ENCODE measurements at places on chromosomes 12 and 14. TPM values are rescaled to one million over a fixed set of nuclear protein-coding genes. Genes with fewer than 3 reads are reported as not detected.

Gene ZDHHC22
- 0.50 TPM for total RNA-seq

Gene AMDHD1
- 0.52 TPM for total RNA-seq

Gene SMIM41
- 0.18 TPM for total RNA-seq

Gene OR4E2
- not detected for total RNA-seq

Gene PTPRO
- total RNA-seq, result 0.12 TPM

Gene TTC9
- total RNA-seq, result 8.4 TPM

Gene C12orf50
- not detected for total RNA-seq

Gene CCDC197
- total RNA-seq, result not detected

Gene ADAM21
- 0.94 TPM for total RNA-seq

Gene KCNK10
- 0.14 TPM for total RNA-seq

Gene MIS18BP1
- 9.8 TPM for total RNA-seq

Gene RAD9B
- 0.53 TPM for total RNA-seq

Gene MON2
- 38.8 TPM for total RNA-seq

Gene AQP2
- not detected for total RNA-seq

- H3K36me3 ChIP-seq, result no peaks in the 10 kb centered on the region
- no peak overlapping the region for H3K27ac ChIP-seq
- no peak for DNase-seq
- no peak overlapping the region for H3K4me3 ChIP-seq
- H3K4me1 ChIP-seq, result no peaks in the 10 kb centered on the region
- H3K27me3 ChIP-seq, result no peaks in the 10 kb centered on the region
Measured at GRCh38 chr14:104128981-104129380, 9.4 kb upstream of the KIF26A start.

- H3K4me1 ChIP-seq, result no peaks in the 10 kb centered on the region
- H3K27me3 ChIP-seq, result no peaks in the 10 kb centered on the region
- H3K4me3 ChIP-seq, result no peak overlapping the region
- H3K27ac ChIP-seq, result no peak overlapping the region
Measured at GRCh38 chr14:52422650-52423356, 108.7 kb downstream of the PTGER2 start.

DNA sequence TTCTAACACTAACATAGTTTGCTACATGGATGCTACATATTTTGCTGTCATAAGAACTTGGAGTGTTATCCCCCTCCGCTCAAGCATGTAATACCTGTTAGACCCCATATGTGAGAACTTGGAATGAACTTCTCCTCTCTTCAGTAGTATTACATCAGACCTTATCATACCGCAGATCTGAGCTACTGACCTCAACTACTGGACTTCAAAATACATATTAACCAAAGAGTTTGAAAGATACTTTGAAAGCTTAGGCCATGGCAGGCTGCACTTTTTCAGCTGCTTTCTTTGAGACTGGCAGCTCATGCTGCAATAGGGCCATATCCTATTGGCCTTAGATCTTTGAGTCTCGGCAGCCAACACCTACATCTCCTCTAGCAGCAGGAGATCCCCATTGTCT is 74.8 kb downstream of the EEA1 start:
- no peak overlapping the region for H3K27ac ChIP-seq
- no peak overlapping the region for H3K4me3 ChIP-seq
- no peaks in the 10 kb centered on the region for H3K4me1 ChIP-seq
- H3K36me3 ChIP-seq, result peaks cover 19% of the 10 kb centered on the region

- no peaks in the 10 kb centered on the region for H3K27me3 ChIP-seq
- H3K4me1 ChIP-seq, result no peaks in the 10 kb centered on the region
- H3K36me3 ChIP-seq, result no peaks in the 10 kb centered on the region
- no peak overlapping the region for H3K27ac ChIP-seq
- no peak overlapping the region for H3K4me3 ChIP-seq
Measured at GRCh38 chr12:97640826-97641225, 178.2 kb downstream of the RMST start.

DNA sequence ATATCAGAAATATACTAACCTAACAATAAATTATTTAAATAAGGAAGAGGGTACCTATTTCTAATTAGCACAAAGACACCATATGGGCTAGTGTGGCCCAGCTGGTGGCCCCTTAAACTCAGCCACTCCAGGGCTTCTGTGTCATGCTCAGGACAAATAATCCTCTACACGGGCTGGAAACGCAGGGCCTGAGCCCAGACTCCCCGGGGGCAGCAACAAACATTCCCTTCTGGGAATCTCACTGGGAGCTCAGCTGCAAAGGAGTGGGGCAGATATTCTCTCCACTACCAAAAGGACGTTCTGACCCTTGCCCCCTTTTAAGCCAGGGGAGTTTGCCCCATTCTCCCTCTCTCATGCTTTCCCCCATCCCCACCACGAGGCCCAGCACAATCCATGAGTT is 43.7 kb upstream of the ELK3 start:
- no peak overlapping the region for H3K4me3 ChIP-seq
- no peak for DNase-seq
- H3K36me3 ChIP-seq, result no peaks in the 10 kb centered on the region

- H3K36me3 ChIP-seq, result no peaks in the 10 kb centered on the region
- no peak for DNase-seq
- H3K4me1 ChIP-seq, result no peaks in the 10 kb centered on the region
- H3K27ac ChIP-seq, result no peak overlapping the region
- H3K27me3 ChIP-seq, result no peaks in the 10 kb centered on the region
Measured at GRCh38 chr12:130540376-130540775, 175.7 kb downstream of the RIMBP2 start.

DNA sequence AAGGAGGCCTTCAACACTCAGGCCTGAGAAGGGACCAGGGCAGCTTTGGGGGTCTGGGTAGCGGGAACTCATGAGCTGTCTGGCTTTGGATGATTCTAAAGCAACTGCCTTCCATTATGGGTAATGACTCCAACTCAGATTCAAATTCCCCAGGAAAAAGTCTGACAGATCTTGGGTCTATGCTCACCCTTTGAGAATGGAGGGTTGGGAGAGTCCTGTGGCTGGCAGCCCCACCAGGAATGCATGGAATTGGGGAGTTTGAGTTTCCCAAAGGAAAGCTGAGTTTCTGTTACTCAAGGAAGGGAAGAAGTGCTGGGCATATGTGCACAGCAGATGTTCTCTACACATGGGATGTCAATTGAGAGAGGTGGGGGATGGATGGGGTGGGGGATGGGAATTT is 22.4 kb upstream of the LTBP2 start:
- no peaks in the 10 kb centered on the region for H3K27me3 ChIP-seq
- no peaks in the 10 kb centered on the region for H3K36me3 ChIP-seq
- H3K4me1 ChIP-seq, result peaks cover 16% of the 10 kb centered on the region
- peak; percentile 54 for DNase-seq

- H3K4me1 ChIP-seq, result peaks cover 5% of the 10 kb centered on the region
- no peak overlapping the region for H3K27ac ChIP-seq
- no peak for DNase-seq
- no peaks in the 10 kb centered on the region for H3K36me3 ChIP-seq
Measured at GRCh38 chr12:121356657-121357056, 4.4 kb upstream of the ANAPC5 start.

DNA sequence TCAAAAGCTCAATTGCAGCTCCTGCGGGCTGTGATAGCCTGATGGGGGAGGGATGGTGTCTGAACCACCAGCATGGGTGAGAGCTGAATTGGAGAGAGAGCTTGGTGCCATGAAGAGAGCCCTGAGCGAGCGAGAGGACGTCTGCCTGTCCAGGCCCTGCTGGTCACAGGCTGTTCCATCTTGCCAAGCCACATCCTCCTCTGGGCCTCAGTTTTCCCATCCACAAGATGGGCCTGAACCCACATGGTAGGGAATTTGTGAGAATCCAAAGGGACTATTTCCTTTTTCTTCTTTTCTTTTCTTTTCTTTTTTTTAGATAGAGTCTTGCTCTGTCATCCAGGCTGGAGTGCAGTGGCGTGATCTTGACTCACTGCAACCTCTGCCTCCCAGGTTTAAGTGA is 276.4 kb downstream of the VRK1 start:
- H3K4me1 ChIP-seq, result peaks cover 10% of the 10 kb centered on the region
- H3K36me3 ChIP-seq, result no peaks in the 10 kb centered on the region
- no peak for DNase-seq
- no peaks in the 10 kb centered on the region for H3K27me3 ChIP-seq
- H3K27ac ChIP-seq, result no peak overlapping the region

DNA sequence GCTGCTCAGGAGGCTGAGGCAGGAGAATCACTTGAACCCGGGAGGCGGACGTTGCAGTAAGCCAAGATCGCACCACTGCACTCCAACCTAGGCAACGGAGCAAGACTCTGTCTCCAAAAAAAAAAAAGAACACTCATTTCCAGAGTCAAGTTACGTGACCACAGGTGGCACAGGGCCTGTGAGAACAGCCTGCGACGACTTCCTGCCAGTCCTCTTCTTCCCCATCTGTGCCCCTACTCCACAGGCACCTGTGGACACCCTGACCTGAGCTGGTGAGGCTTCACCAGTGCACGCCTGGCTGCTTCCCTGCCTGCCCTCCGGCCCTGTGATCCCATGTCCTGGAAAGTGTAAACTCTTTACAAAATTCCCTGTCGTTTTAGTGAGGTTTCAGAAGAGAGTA is 77.7 kb downstream of the PPP2R5C start:
- no peak overlapping the region for H3K27ac ChIP-seq
- H3K4me3 ChIP-seq, result no peak overlapping the region
- peaks cover 18% of the 10 kb centered on the region for H3K4me1 ChIP-seq
- no peak for DNase-seq
- no peaks in the 10 kb centered on the region for H3K36me3 ChIP-seq

DNA sequence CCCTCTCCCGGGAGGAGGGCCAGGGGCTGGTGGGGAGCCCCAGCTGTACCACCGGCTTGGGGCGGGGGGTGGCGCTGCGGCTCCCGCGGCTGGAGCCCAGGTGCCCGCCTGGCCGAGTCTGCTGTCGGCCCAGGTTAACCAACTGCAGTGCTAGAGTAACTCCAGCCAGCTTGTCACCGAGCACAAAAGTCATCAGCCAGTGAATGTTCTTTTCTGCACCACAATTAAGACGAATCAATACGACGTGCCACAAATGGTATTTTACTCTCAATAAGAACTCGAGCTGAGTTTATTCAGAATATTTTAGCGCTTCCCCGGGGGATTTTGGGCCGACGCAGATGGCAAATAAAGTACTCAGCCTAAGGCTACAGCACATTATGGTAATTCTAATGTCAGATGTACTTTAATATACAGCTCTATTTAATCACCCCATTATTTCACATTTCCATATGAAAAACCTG is 83.2 kb downstream of the BCL11B start:
- no peaks in the 10 kb centered on the region for H3K36me3 ChIP-seq
- no peak overlapping the region for H3K27ac ChIP-seq
- H3K4me1 ChIP-seq, result peaks cover 10% of the 10 kb centered on the region
- H3K27me3 ChIP-seq, result peaks cover 22% of the 10 kb centered on the region

- peak overlapping the region; percentile 95 for H3K27ac ChIP-seq
- DNase-seq, result no peak
- H3K27me3 ChIP-seq, result no peaks in the 10 kb centered on the region
- H3K4me1 ChIP-seq, result peaks cover 11% of the 10 kb centered on the region
- no peaks in the 10 kb centered on the region for H3K36me3 ChIP-seq
Measured at GRCh38 chr12:21073129-21073528, 57.9 kb upstream of the SLCO1B1 start.

GRCh38 chr12:127594351-127594970 is 672.5 kb upstream of the TMEM132C start:
- no peaks in the 10 kb centered on the region for H3K36me3 ChIP-seq
- no peaks in the 10 kb centered on the region for H3K27me3 ChIP-seq
- H3K27ac ChIP-seq, result no peak overlapping the region
- H3K4me3 ChIP-seq, result no peak overlapping the region
- no peak for DNase-seq

GRCh38 chr12:133129368-133130037 is 571 bp downstream of the ZNF891 start:
- peak; percentile 44 for DNase-seq
- no peaks in the 10 kb centered on the region for H3K36me3 ChIP-seq
- H3K4me3 ChIP-seq, result peak overlapping the region; percentile 99
- peak overlapping the region; percentile 96 for H3K27ac ChIP-seq
- no peaks in the 10 kb centered on the region for H3K27me3 ChIP-seq

GRCh38 chr12:132686825-132687210 is 324 bp downstream of the POLE start:
- no peaks in the 10 kb centered on the region for H3K27me3 ChIP-seq
- peaks cover 2% of the 10 kb centered on the region for H3K4me1 ChIP-seq
- no peaks in the 10 kb centered on the region for H3K36me3 ChIP-seq
- peak overlapping the region; percentile 56 for H3K27ac ChIP-seq

- H3K36me3 ChIP-seq, result no peaks in the 10 kb centered on the region
- no peak overlapping the region for H3K27ac ChIP-seq
- no peaks in the 10 kb centered on the region for H3K4me1 ChIP-seq
- DNase-seq, result no peak
Measured at GRCh38 chr12:119620490-119620889, 26.9 kb downstream of the TMEM233 start.

GRCh38 chr12:4899364-4899763 is 10.3 kb upstream of the KCNA1 start:
- H3K27ac ChIP-seq, result no peak overlapping the region
- H3K27me3 ChIP-seq, result no peaks in the 10 kb centered on the region
- H3K36me3 ChIP-seq, result no peaks in the 10 kb centered on the region
- DNase-seq, result no peak
- no peaks in the 10 kb centered on the region for H3K4me1 ChIP-seq

GRCh38 chr12:1104088-1104800 is 113.2 kb downstream of the ERC1 start:
- no peaks in the 10 kb centered on the region for H3K27me3 ChIP-seq
- no peaks in the 10 kb centered on the region for H3K4me1 ChIP-seq
- H3K36me3 ChIP-seq, result no peaks in the 10 kb centered on the region

DNA sequence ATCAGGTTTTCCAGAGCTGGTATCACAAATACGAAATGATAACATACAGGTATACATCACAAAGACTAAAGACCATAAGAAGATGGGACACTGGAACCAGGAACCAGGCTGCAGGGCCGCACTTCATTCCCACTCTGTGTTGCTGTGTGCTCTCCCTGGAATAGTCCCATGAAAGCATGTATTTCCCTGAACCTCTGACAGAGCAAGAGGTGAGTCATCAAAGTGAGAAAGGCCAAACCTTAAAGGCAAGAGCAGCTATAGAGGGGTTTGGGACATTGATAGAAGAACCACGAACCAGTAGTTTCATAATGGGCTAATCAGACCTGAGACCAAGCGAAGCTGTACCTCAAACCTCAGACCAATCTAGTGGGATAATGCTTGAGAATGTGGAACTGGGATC is 283.0 kb upstream of the PRKD1 start:
- H3K27me3 ChIP-seq, result no peaks in the 10 kb centered on the region
- H3K27ac ChIP-seq, result no peak overlapping the region
- H3K4me1 ChIP-seq, result peaks cover 18% of the 10 kb centered on the region
- H3K36me3 ChIP-seq, result no peaks in the 10 kb centered on the region

DNA sequence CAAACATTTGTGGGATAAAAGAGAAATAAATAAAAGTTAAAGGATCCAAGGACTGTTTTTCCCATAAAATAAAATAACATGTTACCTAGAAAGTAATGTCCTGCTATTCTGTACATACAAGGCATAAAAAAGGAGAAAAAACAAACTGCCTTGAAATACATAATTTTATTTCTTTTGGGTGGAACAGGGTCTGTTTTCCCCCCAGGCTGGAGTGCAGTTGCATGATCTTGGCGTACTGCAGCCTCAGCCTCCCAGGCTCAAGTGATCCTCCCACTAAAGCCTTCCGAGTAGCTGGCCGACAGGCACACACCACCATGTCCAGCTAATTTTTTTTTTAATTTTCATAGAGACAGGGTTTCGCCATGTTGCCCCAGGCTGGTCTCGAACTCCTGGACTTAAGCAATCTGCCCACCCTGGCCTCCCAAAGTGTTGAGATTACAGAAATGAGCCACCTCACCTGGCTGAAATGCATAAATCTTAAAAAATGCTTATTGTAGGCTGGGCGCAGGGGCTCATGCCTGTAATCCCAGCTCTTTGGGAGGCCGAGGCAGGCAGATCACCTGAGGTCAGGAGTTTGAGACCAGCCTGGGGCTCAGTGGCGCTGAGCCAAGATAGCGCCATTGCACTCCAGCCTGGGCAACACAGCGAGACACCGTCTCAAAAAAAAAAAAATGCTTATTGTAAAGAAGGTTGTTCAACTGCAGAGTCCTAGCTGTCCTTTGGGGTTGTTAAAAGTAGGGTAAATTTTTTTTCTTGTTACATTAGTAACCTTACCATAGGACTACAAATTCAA is 4.1 kb upstream of the TUBA1C start:
- no peak for DNase-seq
- H3K27me3 ChIP-seq, result no peaks in the 10 kb centered on the region
- peak overlapping the region; percentile 51 for H3K27ac ChIP-seq
- H3K4me3 ChIP-seq, result no peak overlapping the region
- H3K36me3 ChIP-seq, result no peaks in the 10 kb centered on the region

Data from astrocyte (in vitro differentiated cells and primary cell).